ENCODE measurements at places on chromosomes 1 and 21.

DNA sequence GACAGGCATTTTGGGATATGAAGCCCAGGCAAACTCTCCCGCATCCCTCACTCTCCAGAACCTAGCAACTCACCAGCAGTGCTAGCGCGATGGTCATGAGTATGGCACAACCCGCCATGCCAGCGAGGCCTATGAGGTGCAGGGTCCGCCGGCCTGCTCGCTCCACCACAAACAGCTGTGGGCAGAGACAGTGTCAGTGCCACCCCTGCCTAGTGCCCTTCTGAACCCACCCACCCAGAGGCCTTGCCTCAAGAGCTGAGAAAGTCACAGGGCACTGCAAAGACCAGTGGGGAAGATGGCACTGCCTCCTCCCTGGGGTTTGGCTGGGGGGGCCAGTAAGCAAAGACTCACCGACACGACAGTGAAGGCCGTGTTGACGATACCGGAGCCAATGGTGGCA, 29.8 kb downstream of the SLC2A1 start:
- no peak for DNase-seq

DNA sequence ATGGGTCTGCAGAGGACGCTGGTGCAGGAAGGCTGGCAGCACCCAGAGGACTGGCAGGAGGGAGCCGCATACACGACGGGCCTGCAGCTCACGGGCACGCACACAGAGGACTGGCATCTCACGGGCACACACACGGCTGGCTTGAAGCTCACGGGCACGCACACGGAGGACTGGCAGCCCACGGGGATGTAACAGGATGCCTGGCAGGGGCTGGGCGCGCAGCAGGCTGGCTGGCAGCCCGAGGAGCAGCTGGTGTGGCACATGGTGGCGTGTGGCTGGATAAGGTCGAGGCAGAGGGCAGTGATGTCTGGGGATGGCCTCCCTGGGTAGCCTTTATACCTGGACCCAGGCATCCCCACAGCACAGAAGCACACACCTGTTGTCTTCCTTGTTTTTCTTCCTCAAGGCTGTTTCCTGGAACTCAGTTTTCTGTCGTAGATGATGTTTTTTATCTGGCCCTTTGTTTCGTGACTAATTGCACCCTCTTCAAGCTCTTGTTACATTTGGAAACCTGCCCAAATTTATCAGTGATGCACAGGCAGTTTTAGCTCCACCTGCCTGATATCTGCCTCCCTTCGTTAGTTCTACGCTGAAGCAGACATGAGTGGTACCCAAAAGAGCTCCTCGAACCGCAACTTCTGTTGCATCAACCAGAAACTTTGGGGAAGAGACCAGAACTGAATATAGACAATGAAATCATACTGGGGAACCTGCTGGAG, at the start of gene KRTAP12-1:
KRTAP12-1 (minus strand) TSS at position 303 of the 719 bp plus-strand sequence; CDS start at position 263, 40 bp downstream.
- no peak for DNase-seq

DNA sequence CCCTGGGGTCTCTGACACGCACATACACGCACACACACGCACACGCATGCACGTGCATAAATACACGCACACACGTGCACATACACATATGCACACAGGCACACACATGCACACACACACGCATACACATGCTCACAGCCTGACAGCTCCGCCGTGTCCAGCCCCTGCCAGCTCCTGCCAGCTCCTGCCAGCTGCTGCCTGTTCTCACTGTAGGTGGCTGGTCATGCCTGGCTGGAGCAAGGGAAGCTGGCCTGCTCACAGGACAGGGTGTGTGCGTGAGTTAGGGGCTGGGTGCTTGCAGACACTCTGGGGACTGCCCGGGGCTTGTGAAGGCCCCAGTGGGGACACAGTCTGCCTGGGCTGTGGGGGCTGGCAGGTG, 4.9 kb downstream of the PLCH2 start:
- DNase-seq = no peak

DNA sequence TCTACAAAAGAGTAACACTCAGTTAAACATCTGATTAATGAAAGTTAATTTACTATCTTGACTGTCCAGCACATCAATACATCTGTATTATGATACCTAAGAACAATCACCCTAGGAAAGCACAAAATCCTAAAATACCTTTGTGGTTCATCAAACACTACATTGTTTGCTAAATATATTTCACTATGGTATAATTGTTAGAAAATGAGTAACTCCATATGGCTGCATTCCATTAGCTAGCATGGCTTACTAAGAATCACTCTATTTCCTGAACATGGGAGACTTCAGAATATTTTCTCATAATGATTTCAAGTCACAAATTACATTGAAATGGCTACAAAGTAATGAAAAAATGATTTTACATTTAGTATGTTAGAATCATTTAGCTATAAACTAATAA, 12.5 kb downstream of the TRMT1L start:
- peak; percentile 57 for DNase-seq

- DNase-seq = no peak
These were observed 229.7 kb downstream of the C1orf94 start for GRCh38 chr1:34406377-34406776.
